GM12865 (cell line): ENCODE measurements at places on chromosomes 2 and 18.

- DNase-seq = no peak
Measured at GRCh38 chr2:117853873-117854272, 39.4 kb downstream of the DDX18 start.

GRCh38 chr2:74091391-74091790 lies 56.3 kb downstream of the BOLA3 start:
- DNase-seq = no peak

- no peak for DNase-seq
Measured at GRCh38 chr2:42195559-42195958, 26.4 kb downstream of the EML4 start.

GRCh38 chr2:109174626-109175349 lies 45.8 kb downstream of the SH3RF3 start:
- no peak for DNase-seq

GRCh38 chr2:198054299-198054698 lies 249.9 kb downstream of the PLCL1 start:
- peak; percentile 72 for DNase-seq

GRCh38 chr18:25298853-25299274 lies 53.1 kb downstream of the ZNF521 start:
- no peak for DNase-seq

DNA sequence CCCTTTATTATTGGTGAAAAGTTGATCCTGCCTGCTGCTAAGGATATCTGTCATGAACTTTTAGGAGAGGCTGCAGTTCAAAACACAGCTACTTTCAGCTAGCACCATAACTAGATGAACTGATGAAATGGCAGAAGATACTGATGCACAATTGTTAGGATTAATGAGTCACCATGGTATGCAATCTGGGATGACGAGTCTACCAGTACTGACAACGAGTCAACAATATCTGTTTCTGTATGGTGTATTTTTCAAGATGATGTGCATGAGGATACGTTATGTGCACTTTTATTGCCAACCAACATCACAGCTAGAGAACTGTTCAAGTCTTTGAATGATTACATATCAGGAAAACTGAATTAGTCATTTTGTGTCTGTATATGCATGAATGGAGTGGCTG lies 68.7 kb downstream of the NETO1 start:
- no peak for DNase-seq

GRCh38 chr2:183162362-183162761 lies 38.1 kb downstream of the NUP35 start:
- no peak for DNase-seq

DNA sequence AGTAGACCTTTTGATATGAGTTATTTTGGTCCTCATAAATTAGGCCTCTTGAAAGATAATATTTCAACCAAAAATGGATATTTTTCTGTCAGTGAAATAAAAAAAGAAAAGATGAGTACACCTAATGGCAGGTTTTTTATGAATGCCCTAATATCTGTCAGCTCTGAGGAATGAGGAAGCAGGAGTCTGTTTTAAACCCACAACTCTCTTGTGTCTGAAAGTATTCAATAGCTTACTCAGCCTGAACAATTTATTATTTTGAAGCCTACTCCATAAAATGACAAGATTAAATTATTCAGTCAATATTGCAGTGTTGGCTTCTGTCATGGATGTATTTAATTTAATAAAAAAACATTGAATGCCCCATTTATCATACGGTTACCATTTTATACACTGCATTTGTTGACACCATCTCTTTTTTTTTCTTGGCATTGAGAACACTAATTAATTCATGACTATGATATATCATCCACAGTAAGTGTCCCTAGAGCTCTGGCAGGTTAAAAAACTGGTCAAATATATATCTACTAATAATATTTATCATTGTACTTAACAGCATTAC lies 548.2 kb downstream of the CBLN2 start:
- no peak for DNase-seq

DNA sequence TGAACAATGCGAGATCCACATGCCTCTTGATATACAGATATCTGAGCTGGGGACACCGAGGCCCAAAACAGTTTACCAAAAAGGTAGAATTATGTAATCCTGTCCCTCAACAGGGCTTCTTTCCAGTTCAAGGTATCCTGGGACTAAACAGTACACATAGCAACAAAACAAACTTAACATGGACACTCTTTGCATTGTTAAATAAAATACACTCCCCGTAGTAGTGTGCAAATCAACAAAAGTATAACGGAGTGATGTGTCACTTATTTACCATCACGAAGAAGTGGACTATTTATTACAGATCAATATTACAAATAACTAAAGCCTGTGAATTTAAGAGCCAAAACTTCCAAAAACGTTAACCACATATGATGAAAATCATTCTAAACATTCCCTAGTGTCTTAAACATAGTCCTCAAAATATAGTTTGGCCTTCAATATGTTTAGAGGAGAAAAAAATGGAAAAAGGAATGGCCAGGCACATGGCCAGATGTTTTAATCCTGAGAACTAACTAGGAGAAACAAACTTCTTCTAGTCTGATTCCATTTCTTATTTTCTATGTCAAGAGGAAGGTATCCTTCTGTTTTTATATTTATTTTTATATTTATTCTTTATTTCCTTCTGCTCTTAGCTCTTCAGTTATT lies 377.5 kb downstream of the OSR1 start:
- no peak for DNase-seq

GRCh38 chr18:6652098-6652497 lies 77.4 kb upstream of the ARHGAP28 start:
- no peak for DNase-seq

DNA sequence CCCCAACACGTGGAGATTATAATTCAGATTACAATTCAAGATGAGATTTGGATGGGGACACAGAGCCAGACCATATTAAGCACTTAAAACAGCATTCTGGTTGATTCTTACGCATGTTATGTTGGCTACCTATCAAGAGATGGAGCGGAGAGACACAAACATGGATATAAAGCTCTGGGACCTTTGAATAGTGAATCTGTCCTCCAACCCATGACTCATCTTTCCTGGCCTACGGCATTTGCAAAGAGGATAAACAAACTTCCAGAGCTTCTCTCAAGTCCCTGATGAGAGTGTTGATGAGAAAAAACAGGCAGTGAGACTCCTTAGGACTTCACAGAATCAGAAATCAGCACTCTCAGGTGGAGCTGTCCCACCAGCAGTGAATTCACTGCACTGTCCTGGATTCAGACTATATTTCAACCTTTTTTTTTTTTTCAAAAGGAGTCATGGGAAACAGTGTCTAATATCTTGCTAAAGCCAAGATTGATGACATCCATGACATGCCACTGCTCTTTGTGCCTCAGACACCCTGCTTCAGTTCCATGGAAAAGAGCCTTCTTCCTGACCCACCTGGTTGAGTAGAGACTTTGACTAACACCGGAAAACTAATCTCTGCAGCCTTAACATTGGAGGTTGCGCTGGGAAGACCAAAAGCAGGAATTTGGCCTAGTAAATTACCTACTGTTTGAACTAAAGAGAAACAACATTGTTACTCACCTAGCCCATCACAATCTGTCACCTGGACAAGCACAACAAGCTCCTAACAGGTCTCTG lies 62.1 kb upstream of the NPAS2 start:
- DNase-seq = no peak

DNA sequence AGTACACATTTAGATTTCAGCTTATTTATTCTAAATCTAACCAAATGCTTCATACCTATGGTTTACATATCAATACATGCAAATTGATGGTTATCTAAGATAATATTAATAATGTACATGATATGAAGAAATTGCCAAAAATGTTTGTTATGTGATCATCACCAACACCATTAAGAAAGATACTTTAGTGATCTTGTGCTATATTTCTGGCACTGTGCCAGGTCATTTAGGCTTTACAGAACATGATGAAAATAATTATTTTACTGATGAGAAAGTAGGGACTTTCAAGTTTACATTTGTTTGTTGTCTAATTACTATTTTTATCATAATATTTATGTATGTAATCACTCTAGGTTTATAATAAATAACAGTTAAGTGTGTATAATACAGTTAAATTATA lies 158.3 kb downstream of the GULP1 start:
- no peak for DNase-seq

GRCh38 chr2:117794668-117795067 lies 19.8 kb upstream of the DDX18 start:
- no peak for DNase-seq

GRCh38 chr2:180938451-180938850 lies 42.0 kb upstream of the UBE2E3 start:
- peak; percentile 49 for DNase-seq

DNA sequence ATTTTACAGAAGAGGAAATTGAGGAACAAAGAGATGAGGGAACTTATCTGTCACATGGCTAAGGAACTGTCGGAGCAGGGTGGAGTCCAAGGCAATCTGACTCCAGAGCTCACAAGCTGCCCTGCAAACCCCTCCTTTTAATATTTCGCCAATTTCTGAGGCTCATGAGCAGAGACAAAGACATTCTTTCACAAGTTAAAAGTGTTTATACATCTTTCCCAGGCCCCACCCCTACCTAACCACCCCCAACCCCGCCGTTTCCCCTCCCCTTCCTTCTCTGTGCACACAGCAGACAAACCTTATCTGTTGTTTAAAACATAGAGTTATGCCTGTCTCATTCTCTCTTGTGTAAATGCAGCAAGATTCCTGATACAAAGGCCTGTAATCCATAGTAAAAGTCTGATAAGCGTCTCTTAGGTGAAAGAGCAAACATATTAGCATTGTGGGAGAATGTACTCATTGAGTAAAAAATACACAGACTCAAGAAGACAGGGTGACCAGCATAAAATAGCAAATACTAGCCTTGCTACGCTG lies 44.3 kb downstream of the EPHA4 start:
- DNase-seq = no peak

- no peak for DNase-seq
Measured at GRCh38 chr18:45325778-45326177, 289.5 kb upstream of the SLC14A2 start.

DNA sequence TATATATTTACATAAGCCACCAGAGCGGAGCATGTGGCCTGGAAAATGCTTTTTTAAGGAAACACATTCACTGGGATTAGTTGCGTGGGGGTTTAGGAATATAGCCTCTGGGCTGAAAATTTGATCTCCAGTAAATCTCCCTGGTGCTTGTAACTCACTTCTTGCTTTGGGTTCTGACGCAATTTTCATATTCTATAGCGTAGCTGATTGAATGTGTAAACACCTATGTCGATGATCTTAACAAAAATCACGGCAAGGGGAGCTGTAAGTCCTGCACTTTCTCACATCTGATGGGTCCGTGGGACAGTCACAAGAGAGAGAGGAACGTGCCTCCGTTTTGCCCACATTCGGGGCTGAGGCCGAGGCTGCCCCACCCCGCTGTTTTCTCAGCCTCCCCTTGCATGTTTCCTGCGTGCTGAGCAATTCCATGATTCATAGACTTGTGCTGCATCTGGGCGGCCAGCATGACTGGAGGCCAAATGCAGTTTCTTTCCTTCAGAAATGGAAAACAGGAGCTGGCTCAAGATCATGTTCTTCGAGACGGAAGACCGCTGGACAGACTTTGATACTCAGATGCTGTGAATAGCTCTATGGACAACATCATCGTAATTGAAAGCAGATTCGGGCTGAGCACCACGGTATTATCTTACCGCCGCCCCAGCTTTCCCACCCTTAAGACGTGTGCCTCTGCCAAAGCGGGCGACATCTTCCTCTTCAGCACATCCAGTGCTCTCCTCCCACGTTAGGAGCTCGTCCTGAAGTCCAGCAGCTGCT lies 109.2 kb downstream of the TMEM18 start:
- DNase-seq = no peak

- no peak for DNase-seq
Measured at GRCh38 chr2:234285541-234285940, 211.3 kb downstream of the ARL4C start.

DNA sequence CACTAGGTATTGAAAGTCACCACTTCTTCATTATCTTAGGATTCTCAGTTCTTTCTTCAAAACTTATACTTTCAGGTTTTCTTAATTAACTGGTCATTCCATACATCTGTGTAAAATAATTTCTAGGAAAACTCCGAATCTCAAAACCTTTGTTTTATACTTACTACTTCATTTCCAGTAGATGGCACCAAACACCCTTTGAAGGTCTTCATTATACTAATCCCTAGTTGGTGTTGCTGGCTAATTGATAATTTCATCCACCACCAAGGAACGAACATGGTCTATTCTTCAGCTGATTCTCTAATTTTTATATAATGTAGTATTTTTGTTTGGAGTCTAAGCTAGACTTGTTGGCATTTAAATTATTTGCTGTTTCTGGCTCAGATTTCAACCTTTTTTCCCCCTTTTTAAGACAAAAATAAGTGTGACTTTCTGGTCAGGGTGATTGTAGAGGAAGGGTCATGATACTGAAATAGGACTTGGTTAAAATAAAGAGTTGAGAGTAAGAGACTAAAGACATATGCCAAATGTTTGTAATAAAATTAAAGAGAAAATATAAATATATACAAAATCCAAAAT lies 2.8 kb upstream of the MXD1 start:
- peak; percentile 69 for DNase-seq

DNA sequence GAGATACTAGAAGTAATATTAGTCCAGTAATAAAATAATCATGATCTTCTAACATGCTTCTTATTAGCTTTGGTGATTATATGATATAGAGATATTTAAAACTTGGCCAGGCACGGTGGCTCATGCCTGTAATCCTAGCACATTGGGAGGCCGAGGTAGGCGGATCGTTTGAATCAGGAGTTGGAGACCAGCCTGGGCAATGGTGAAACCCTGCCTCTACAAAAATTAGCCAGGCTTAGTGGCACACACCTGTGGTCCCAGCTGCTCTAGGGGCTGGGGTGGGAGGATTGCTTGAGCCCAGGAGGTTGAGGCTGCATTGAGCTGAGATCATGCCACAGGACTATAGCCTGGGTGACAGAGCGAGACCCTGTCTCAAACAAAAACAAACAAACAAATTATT lies 87.0 kb downstream of the WDR7 start:
- DNase-seq = no peak

GRCh38 chr18:9709304-9709877 lies 1.3 kb downstream of the RAB31 start:
- peak; percentile 28 for DNase-seq

- DNase-seq = no peak
Measured at GRCh38 chr2:525021-525420, 152.2 kb downstream of the TMEM18 start.

- DNase-seq = peak; percentile 83
Measured at GRCh38 chr2:134233728-134234136, 20.1 kb upstream of the MGAT5 start.

GRCh38 chr2:186042207-186043028 lies 303.8 kb downstream of the FSIP2 start:
- no peak for DNase-seq

DNA sequence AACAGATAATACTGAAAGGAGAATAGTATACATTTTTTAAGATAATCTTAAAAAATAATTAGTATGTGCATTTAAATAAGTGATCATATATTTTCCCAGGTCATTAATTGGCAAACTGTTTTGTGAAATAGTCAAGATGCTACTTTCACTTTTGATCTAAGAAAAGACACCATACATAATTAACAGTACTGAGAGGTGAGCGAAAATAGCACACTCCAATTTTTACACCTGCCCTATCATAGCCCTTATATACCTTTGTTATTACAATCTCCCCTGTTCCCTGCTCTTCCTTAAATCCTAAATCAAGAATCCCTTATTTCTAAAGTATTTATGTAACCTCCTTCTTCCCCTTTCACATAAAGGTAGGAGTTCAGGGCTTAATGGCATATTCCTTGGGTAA lies 500.1 kb upstream of the LRATD1 start:
- DNase-seq = no peak

GRCh38 chr2:233384015-233384414 lies 29.7 kb downstream of the DGKD start:
- peak; percentile 67 for DNase-seq

- no peak for DNase-seq
Measured at GRCh38 chr2:152165780-152166179, 9.8 kb downstream of the STAM2 start.
